ENCODE measurements at places on chromosomes 7 and 10.

- DNase-seq, result no peak
These were observed at the start of gene COBL for GRCh38 chr7:51316666-51317581. TSS of gene COBL (minus strand) at chr7:51316809. CDS start at chr7:51316633, 176 bp downstream.

DNA sequence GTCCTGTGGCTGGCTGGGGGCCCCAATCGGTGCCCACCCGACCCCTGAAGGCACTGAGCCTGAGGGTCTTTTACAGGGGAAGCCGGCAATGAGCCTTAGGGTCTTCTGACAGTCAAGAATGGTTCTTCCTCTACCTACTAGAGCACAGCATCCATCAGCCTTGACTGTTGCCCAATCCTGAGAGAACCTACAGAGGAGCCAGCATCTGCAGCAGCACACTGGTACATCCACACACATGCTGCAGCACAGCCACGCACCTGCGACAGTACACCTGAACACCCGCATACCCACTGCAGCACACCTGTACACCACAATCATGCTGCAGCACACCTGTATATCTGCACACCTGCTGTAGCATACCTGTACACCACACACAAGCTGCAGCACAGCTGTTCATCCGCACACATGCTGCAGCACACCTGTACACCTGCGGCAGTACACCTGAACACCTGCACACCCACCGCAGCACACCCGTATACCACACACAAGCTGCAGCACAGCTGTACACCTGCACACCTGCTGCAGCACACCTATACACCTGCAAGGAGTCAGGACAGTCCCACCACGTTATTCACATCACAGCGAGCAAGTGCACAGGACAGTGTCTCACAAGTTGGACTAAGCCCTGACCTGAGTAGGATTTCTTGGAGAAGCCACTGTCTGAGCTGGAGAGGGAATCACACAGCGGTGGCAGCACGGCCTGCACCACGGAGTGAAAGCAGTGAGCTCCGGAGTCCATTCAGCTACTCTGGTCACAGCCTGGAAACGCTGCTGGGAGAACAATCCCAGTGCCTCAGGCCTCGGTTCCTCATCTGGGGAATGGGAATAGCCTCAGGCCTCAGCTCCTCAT is 56.4 kb downstream of the VIPR2 start:
- DNase-seq, result no peak

DNA sequence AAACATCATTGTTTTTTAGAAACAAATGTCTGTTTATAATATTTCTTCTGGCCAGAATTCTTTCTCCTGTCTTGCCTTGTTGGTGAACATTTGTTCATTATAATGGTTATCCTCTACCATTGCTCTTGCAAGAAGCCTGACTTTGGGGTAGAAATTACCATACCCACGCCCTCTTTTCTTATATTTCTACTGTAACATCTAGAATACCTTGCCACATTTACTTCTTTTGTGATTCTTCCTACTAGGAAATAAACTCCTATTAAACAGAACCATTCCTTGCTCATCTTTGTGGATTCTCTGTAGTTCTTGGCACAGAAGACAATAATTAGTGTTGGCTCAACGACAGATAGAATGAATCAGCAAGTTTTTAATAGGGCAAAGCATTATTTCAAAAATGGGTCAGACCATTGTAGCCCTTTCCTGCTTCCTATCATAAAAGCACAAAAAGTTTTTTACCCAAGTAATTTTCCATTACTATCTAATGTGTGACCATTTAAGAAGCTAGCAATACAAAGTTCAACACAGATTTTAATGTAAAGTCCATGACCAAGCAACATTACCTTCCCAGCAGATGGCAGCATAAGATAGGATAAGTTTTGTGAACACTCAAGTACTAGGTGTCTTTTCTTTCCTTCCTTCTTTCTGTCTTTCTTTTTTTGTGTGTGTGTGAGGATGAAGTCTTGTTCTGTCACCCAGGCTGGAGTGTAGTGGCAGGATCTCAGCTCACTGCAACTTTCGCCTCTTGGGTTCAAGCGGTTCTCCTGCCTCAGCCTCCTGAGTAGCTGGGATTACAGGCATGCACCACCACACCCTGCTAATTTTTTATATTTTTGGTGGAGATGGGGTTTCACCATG is 270.4 kb downstream of the HGF start:
- DNase-seq, result peak; percentile 36

GRCh38 chr7:138346975-138347374 is 113.1 kb upstream of the TRIM24 start:
- no peak for DNase-seq

DNA sequence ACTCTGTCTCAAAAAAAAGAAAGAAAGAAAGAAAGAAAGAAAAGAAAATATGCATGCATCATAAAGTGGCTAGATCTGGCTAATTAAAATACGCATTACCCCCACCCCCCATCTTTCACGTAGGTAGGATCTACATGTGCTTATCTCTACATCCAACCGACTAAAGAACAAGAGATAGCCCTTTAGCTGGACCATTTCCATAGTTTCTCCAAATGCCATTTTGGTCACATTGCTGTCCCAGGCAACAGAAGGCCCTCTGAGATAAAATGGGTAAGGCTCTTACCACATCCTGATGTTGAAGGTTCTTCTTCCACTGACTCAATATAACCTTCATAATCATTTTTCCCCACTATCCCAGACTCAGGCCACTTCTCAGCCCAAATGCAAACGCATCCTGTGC is 31.5 kb downstream of the PIK3AP1 start:
- no peak for DNase-seq

DNA sequence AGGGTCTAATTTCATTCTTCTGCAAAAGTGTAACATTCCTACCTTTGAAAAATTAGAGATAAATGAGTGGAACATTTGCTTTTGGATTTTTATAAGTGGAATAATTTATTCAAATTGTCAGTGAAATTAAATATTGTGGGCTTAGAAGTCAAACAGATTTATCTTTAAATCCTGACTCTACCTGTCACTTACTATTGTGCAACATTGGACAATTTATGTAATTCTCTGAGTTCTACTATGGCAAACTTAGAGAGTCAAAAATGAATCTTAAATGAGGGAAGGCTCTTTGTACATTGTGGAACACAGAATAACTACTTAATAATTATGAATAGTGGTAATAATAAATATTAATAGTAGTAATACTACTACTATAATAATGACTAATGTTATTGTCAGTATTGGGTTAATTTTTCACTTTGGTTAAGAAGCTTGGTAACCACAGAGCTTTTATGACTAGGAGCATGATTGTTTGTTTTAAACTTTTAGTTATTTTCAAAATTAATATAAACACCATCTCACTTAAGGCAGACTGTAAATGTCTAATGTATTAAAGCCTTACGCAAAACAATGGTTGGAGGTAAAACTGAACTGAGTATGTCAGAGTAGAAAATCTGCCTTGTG is 70.0 kb downstream of the PRKG1 start:
- no peak for DNase-seq

All from activated CD4-positive, alpha-beta T cell treated with anti-CD3 and anti-CD28 coated beads, Interleukin-10, Interleukin-2, amounts not matched to agents 100 ng/mL and 50 ng/mL, durations not matched to agents 16 hours and 8 hours (primary cell).